ENCODE measurements at places on chromosomes 6 and 20.

- DNase-seq = no peak
Observed at GRCh38 chr20:3208786-3209256, 477 bp upstream of the ITPA start.

DNA sequence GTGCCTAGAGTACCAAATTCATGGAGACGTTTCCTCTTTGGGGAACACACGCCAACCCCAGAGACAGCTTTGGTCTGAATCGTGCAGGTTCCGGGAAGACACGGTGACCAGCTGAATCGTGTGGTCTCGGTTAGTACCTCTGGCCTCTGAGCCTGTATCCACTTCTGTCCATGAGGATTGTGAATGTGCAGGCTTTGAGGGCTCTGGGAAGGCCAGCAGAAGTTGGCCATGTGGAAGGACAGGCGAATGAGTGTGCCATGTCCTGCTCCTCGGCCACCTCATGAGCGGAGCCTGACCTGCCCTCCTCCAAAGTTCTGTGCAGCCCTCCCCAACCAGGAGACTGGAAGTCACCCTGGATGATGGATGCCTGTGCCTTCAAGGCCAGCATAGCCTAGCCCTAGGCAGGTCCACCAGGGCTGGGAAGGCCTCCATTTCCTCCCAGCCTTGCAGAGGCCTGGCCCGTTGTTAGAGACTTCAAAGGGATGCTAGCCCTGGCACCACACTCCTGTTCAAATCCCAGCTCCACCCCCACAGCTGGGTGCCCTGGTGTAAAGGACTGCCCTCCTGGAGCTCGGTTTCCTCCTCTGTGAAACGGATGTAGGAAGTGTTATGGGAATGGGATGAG lies 1.7 kb upstream of the TMEM74B start:
- DNase-seq = no peak

GRCh38 chr6:34053721-34054120 lies 92.2 kb downstream of the GRM4 start:
- DNase-seq = peak; percentile 17

DNA sequence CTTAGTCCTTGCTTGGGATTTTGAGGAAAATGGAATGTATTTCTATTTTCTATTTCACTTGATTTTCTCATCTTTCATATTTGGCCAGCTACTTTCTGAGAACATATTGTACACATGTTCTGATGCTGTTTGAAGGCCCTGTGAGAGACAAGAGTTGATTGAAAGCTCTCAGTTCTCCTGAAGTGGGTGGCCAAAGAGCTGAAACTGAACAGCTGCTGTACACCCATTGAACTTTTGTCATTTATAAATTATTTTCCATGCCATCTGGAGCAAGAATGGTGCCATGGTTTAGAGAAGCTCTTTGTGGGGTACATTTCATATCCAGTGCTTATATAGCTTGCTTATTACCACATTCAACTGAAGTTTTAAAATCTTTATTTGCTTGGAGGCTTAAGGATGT lies 298.3 kb downstream of the PRL start:
- DNase-seq = no peak

DNA sequence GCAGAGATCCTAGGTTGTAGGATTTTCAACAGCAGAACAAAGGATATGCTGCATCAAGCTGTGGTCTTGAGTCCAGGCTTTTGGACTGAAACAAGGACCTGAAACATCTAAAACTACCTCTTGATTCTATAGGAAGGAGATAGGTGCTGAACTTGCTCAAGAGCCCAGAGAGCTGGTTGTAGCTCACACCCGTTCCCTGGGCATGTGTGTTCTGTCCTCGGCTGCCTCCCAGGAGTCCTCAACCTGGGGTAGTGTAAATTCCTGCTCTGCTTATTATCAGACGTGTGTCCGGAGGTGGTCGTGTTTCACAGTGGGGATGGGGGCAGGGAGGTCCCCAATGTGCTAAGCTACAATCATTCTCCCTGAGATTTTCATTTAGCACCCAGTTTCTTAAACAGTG lies 4.8 kb downstream of the NOP56 start:
- no peak for DNase-seq

DNA sequence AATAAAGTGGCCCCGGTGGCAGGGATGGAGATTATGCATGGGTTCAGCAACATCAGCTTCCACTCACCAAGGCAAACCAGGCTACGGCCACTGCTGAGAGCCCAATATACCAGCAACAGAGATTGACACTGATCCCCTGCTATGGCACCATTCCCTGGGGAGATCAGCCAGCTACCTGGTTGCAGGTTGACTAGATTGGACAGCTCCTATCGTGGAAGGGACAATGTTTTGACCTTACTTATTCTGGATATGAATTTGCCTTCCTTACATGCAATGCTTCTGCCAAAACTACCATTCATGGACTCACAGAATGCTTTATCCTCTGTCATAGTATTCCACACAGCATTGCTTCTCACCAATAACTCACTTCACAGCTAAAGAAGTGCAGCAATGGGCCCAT lies 174.8 kb upstream of the TNFAIP3 start:
- no peak for DNase-seq

GRCh38 chr6:121726596-121726995 lies 291.1 kb downstream of the GJA1 start:
- no peak for DNase-seq

GRCh38 chr6:487956-488355 lies 96.4 kb downstream of the IRF4 start:
- DNase-seq = no peak

GRCh38 chr20:49381558-49382493 lies 100.6 kb downstream of the KCNB1 start:
- no peak for DNase-seq

- peak; percentile 83 for DNase-seq
Observed at GRCh38 chr6:157994125-157994795, 12.6 kb downstream of the SYNJ2 start.

GRCh38 chr6:119076173-119076572 lies 2.3 kb downstream of the FAM184A start:
- DNase-seq = no peak

DNA sequence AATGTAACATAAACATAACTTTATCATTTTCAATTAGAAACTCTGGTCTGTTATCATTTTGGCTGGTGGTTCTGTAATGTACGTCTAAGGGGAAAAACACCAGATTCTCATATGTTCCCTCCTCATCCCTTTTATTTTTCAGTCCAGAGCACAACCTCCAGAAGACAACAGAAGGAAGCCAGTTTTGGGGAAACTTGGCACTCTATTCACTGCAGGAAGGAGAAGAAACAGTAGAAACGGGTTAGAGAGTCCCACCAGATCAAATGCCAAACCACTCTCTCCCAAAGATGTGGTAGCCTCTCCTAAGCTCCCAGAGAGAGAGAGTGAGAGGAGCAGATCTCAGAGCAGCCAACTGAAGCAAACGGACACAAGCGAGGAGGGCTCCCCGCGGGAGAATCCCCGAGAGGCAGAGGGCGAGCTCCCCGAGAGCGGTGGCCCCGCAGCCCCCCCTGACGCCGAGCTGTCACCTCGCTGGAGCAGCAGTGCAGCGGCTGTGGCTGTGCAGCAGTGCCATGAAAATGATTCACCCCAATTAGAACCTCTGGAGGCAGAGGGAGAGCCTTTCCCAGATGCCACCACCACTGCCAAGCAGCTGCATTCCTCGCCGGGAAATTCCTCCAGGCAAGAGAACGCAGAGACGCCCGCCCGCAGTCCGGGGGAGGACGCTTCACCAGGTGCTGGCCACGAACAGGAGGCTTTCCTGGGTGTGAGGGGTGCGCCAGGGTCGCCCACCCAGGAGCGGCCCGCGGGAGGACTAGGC lies 117.8 kb downstream of the RTN4IP1 start:
- DNase-seq = peak; percentile 47

GRCh38 chr6:156313037-156313436 lies 464.1 kb upstream of the ARID1B start:
- DNase-seq = no peak

GRCh38 chr20:57166568-57167291 lies 99.7 kb downstream of the BMP7 start:
- DNase-seq = no peak

- DNase-seq = no peak
Observed at GRCh38 chr20:62629864-62630470, 12.3 kb upstream of the SLCO4A1 start.

- no peak for DNase-seq
Observed at GRCh38 chr6:40953486-40953885, 85.5 kb downstream of the UNC5CL start.

DNA sequence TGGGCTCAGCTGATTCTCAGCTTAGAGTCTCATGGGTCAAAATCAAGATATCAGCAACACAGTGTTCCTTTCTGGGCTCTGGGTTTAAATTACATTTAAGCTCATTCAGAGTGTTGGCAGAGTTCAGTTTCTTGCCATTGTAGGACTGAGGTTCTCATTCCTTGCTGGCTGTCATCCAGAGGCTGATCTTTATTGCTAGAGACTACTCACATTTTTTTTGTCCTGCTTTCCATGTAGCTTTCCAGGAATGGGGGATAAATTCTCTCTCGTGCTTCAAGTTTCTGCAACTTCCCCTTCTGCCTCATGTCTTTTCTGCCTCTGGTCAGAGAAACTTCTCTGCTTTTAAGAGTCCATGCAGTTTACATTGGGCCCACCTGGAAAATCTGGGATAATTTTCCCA lies 86.9 kb downstream of the RFX6 start:
- no peak for DNase-seq

DNA sequence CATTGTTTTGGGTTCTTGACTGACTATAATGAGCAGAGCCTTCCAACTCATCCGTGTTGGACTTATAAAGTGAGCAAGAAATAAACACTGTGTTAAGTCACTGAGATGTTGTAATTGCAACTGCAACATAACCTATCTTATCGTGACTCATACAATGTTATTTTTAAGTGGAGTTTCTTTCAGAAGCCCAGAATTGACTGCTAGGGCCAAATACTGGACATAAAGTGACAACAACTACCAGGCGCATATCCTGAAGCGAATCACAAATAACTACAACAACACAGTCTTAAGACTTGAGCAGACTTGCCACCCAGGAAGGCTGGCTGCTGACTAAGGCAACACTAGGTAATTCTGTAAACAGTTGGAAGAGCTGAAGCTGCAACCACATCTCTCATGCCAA lies 326.6 kb downstream of the COL12A1 start:
- DNase-seq = no peak

- DNase-seq = no peak
Observed at GRCh38 chr6:149876241-149876933, 12.2 kb upstream of the LRP11 start.

DNA sequence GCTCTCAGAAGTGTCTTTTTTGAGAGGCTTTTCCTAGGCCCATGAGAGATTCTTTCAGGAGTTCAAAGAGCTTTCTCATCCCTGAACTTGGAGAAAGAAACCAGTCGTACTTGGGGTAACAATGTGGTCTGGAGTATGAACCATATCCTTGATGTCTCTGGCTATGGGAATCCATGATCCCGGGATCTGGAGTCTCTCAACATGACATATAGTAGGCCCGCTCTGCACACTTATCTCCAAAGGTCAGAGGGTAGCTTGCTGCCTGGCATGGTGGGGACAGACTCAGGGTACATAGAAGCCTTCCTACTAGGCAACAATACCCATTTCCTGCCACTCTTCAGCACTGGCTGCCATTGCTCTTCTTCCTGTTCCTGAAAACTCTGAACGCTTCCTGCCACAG lies 42.2 kb upstream of the NFATC2 start:
- no peak for DNase-seq

- DNase-seq = peak; percentile 32
Observed at GRCh38 chr20:35952480-35953386, 1.6 kb downstream of the SCAND1 start.

GRCh38 chr6:37039958-37040357 lies 34.5 kb downstream of the FGD2 start:
- no peak for DNase-seq

DNA sequence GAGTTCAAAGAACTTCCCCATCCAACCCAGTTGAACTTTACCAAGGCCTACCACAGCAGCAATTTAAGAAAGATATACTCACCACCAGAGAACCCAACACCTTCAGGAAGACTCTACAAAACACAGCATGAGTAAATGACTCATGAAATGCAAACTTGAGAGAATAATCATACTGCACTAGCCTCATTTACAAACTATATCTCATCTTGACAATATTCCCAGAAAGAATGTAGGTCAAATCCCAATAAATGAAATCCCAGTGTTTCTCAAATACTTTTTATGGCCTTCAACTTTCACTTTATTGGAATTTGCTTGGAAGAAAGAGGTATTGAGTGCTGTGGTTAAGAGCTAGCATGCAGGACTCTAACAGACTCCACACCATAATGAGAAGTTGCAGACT lies 60.0 kb downstream of the FYN start:
- DNase-seq = peak; percentile 20

GRCh38 chr6:148945301-148946021 lies 198.6 kb downstream of the UST start:
- no peak for DNase-seq

GRCh38 chr6:117559299-117559698 lies 43.0 kb downstream of the GOPC start:
- no peak for DNase-seq

- no peak for DNase-seq
Observed at GRCh38 chr20:58760856-58761255, 68.3 kb downstream of the NPEPL1 start.

GRCh38 chr6:168097221-168097620 lies 18.2 kb upstream of the FRMD1 start:
- DNase-seq = no peak

- DNase-seq = no peak
Observed at GRCh38 chr6:17064975-17065374, 36.9 kb upstream of the STMND1 start.

DNA sequence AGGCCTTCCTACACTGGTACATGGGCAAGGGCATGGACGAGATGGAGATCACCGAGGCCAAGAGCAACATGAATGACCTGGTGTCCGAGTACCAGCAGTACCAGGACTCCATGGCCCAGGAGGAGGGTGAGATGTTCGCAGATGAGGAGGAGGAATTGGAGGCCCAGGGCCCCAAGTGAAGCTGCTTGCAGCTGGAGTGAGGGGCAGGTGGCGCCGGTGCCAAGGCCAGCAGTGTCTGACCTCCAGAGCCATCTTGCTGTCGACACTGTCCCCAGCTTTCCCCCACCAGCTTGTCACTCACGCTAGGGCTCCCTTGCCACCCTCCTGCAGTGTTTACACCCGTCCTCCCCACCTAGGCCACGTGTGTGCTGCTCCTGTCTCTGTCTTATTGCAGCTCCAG lies 12.2 kb downstream of the GABRR2 start:
- no peak for DNase-seq

- DNase-seq = no peak
Observed at GRCh38 chr6:1503811-1504210, 105.9 kb upstream of the FOXC1 start.

- DNase-seq = no peak
Observed at GRCh38 chr20:34988191-34988540, 32.5 kb downstream of the MYH7B start.

- peak; percentile 72 for DNase-seq
Observed at GRCh38 chr6:18293076-18293904, 29.0 kb upstream of the DEK start.

GRCh38 chr20:164618-165017 lies 7.4 kb downstream of the DEFB127 start:
- DNase-seq = no peak

- DNase-seq = no peak
Observed at GRCh38 chr20:31673943-31674463, 36.3 kb downstream of the COX4I2 start.

- DNase-seq = no peak
Observed at GRCh38 chr6:5173810-5174209, 86.9 kb downstream of the LYRM4 start.

Data from SW480 (cell line).